Naive thymus-derived CD8-positive, alpha-beta T cell (primary cell): ENCODE measurements at places on chromosomes 5 and 9.

DNA sequence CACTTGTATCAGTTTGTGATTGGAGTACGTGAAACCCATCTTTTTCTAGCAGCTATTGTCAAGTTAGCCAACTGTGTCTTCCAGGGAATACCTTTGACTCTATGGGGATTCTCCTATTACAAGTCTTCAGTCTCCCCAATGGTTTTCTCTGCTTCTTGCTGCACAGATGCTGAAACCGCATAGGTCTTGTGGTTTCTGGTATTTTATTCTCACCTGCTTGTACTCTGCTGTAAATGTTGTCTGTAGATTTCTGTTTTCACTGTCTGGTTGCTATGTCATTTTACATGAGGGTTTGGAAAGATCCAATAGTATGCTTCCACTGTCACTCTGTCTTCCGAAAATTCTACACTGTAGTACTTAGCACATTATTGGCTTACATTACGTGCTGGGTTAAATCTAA, 1196.9 kb upstream of the C9orf72 start:
- no peaks in the 10 kb centered on the region for H3K27me3 ChIP-seq
- no peaks in the 10 kb centered on the region for H3K36me3 ChIP-seq
- H3K4me3 ChIP-seq, result no peak overlapping the region
- no peak overlapping the region for H3K27ac ChIP-seq
- no peaks in the 10 kb centered on the region for H3K4me1 ChIP-seq

DNA sequence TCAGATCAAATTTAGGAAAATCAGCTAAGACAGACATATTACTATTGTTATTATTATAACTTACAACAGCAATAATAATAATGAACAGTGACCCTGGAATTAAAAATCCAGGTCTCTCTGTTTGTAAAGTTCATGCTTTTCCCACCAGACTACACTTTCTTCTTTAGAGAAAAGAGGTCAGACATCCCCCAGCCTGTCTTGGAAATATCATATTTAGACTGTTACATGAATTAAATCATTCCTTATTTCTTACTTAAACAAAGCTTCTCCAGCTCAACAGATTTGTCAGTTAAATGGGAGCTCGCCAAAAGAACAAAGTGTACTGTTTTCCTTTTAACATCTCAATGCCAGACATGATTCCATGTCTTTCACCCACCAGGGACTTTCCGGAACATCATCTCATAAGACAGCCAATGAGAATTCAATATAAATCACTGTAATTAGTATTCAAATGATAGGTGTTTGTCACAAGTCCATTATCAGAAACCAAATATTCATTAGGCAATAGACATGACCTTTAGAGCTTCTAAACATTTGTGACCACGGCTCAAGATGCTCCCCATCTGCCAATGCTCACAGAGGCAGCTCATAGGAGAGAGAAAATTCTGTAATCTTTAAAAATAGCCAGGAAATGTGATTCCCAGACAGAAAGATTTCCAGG, 351.9 kb downstream of the ENC1 start:
- no peaks in the 10 kb centered on the region for H3K4me1 ChIP-seq
- no peak overlapping the region for H3K4me3 ChIP-seq
- peaks cover 8% of the 10 kb centered on the region for H3K27me3 ChIP-seq
- H3K27ac ChIP-seq, result no peak overlapping the region
- H3K36me3 ChIP-seq, result no peaks in the 10 kb centered on the region

DNA sequence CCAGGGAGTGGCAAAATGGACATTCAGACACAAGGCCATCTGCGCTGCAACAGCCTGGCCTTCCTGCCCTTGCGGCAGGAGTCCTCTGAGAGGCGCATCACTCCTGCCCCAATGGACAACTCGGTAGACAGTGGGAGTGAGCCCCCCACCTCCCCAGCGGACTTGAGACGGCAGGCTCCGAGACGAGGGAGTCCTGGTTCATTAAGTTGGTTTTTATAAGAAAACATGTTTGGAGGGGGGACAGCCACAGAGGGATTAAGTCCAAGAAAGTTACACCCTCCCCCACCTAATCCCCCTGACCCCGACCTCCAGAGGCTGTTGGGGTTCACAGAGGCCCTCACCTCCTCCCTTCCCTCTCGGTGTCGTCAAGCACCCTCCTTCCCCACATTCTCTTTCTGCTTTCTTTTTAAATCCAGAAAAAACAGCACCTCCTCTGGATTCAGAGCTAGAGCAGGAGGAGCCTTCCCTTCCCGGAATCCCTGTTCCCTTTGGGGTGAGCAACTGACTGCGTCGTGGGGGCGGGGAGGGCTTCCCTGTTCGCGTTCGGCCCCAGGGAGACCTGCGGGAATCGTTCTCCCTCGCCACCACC, 1.8 kb upstream of the EGR1 start:
- peak overlapping the region; percentile 90 for H3K4me3 ChIP-seq
- H3K4me1 ChIP-seq, result peaks cover 57% of the 10 kb centered on the region
- H3K27me3 ChIP-seq, result no peaks in the 10 kb centered on the region
- H3K27ac ChIP-seq, result peak overlapping the region; percentile 68

- no peaks in the 10 kb centered on the region for H3K27me3 ChIP-seq
- no peaks in the 10 kb centered on the region for H3K4me1 ChIP-seq
- H3K36me3 ChIP-seq, result no peaks in the 10 kb centered on the region
- H3K4me3 ChIP-seq, result no peak overlapping the region
- H3K27ac ChIP-seq, result no peak overlapping the region
Observed at GRCh38 chr5:73028991-73029595, 73.3 kb downstream of the FCHO2 start.

GRCh38 chr5:127804886-127805426, 101.8 kb downstream of the CCDC192 start:
- no peaks in the 10 kb centered on the region for H3K36me3 ChIP-seq
- no peak overlapping the region for H3K27ac ChIP-seq
- DNase-seq, result no peak
- no peak overlapping the region for H3K4me3 ChIP-seq
- peaks cover 9% of the 10 kb centered on the region for H3K27me3 ChIP-seq
- H3K4me1 ChIP-seq, result no peaks in the 10 kb centered on the region

GRCh38 chr5:133902511-133903118, 65.8 kb downstream of the C5orf15 start:
- no peak for DNase-seq
- no peak overlapping the region for H3K27ac ChIP-seq
- no peak overlapping the region for H3K4me3 ChIP-seq
- H3K36me3 ChIP-seq, result no peaks in the 10 kb centered on the region
- H3K4me1 ChIP-seq, result peaks cover 1% of the 10 kb centered on the region

- no peak for DNase-seq
- H3K27me3 ChIP-seq, result no peaks in the 10 kb centered on the region
- H3K36me3 ChIP-seq, result no peaks in the 10 kb centered on the region
- peak overlapping the region; percentile 67 for H3K27ac ChIP-seq
Observed at GRCh38 chr5:154397652-154398406, 48.0 kb upstream of the SAP30L start.

GRCh38 chr5:38922199-38922598, 76.4 kb downstream of the OSMR start:
- peaks cover 20% of the 10 kb centered on the region for H3K27me3 ChIP-seq
- H3K4me1 ChIP-seq, result no peaks in the 10 kb centered on the region
- DNase-seq, result peak; percentile 36
- no peak overlapping the region for H3K27ac ChIP-seq

DNA sequence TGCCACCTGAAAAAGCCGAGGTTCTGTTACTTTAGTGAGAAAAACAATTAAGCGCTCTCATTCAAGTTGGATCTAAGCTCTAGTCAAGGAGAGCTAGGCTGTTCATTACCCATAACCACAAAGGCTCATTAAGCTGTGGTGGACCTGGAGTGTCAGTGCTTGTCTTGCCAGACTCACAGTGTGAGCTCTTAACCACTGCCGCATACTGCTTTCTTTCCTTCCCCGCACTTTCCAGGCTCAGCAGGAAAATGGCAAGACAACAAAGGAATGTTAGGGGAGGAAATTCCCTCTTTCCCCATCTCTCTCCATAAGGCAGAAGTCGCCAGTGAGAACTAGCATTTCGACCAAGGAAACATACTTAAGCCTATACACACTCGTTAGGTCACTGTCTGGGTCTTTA, 467.3 kb downstream of the ENC1 start:
- H3K27ac ChIP-seq, result no peak overlapping the region
- DNase-seq, result no peak
- peaks cover 21% of the 10 kb centered on the region for H3K27me3 ChIP-seq
- H3K36me3 ChIP-seq, result no peaks in the 10 kb centered on the region
- H3K4me3 ChIP-seq, result no peak overlapping the region

- H3K27ac ChIP-seq, result no peak overlapping the region
- H3K4me1 ChIP-seq, result no peaks in the 10 kb centered on the region
- H3K27me3 ChIP-seq, result peaks cover 9% of the 10 kb centered on the region
- no peak for DNase-seq
- no peaks in the 10 kb centered on the region for H3K36me3 ChIP-seq
- H3K4me3 ChIP-seq, result no peak overlapping the region
Observed at GRCh38 chr5:39995990-39996389, 571.2 kb upstream of the DAB2 start.

- DNase-seq, result no peak
- no peak overlapping the region for H3K4me3 ChIP-seq
- H3K27ac ChIP-seq, result no peak overlapping the region
- no peaks in the 10 kb centered on the region for H3K36me3 ChIP-seq
- no peaks in the 10 kb centered on the region for H3K4me1 ChIP-seq
- H3K27me3 ChIP-seq, result no peaks in the 10 kb centered on the region
Observed at GRCh38 chr5:98102936-98103335, 670.5 kb upstream of the RGMB start.

DNA sequence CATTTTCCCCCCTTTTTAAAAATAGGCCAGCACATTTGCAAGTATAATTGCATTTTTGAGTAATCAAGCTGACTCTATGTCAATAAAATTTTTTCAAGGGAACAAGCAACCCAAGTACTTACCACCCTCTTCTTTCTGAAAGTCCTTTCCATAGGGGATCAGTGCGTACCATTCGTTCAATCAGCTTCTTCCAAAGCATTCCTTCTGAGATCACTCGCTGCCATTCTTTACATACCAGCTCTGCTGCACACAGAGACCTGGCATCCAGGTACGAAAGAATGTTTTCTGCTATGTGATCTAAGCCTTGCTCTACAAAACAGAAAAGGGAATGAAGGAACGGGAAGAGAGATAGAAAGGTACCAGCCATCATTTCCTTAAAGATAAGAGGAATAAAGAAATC, 106.6 kb downstream of the FBXW11 start:
- no peaks in the 10 kb centered on the region for H3K27me3 ChIP-seq
- H3K4me3 ChIP-seq, result no peak overlapping the region
- H3K36me3 ChIP-seq, result peaks cover 18% of the 10 kb centered on the region
- DNase-seq, result no peak
- H3K4me1 ChIP-seq, result peaks cover 24% of the 10 kb centered on the region

DNA sequence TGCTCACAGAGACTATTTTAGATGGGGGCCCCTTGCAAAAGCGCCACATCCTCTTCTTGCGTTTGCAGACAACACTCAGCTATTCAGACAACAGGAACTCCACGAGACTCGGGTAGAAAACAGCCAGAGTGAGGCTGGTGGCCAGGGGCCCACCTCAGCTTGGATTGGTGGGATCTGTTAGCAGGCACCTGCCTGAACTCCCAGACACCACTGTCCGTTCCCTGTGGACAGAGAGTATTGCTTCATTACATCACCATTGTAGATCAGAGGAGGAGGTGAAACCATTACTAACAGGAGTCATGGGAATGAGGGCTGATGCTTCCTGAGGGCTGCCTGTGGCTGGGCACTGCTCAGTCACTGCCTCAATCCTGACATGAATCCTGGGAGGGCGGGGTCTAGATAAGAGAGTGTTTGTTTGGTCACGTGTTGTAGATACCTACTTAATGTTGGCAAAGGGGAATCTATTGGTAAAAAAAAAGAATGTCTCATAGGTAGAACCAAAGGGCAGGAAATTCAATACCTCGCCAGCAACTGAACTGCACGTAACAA, 4.4 kb upstream of the RAPGEF1 start:
- H3K27ac ChIP-seq, result peak overlapping the region; percentile 92
- peak overlapping the region; percentile 80 for H3K4me3 ChIP-seq
- peaks cover 21% of the 10 kb centered on the region for H3K4me1 ChIP-seq
- no peaks in the 10 kb centered on the region for H3K27me3 ChIP-seq

GRCh38 chr9:36818965-36819870, 214.8 kb downstream of the PAX5 start:
- H3K4me1 ChIP-seq, result peaks cover 6% of the 10 kb centered on the region
- no peak for DNase-seq
- peaks cover 49% of the 10 kb centered on the region for H3K27me3 ChIP-seq
- no peaks in the 10 kb centered on the region for H3K36me3 ChIP-seq
- H3K27ac ChIP-seq, result no peak overlapping the region

DNA sequence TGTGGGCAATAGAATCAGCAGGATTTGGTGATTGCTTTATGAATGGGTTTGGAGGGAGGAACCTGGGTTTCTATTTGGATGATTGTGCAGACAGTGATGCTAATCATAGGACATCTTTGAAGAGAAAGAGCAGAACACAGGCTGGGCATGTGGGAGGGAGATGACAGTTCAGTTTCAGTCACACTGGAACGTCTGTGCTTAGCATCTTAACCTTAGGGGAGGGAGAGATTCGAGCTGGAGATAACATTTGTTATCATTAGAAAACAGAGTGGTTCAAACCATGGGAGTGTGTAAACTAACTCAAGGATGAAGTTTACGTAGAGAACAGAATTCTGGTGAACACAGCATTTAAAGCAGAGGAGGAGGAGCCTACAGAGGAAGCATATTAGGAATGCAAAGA, 138.6 kb upstream of the PPP2R2B start:
- H3K27me3 ChIP-seq, result peaks cover 14% of the 10 kb centered on the region
- no peak overlapping the region for H3K27ac ChIP-seq
- DNase-seq, result no peak
- peaks cover 5% of the 10 kb centered on the region for H3K36me3 ChIP-seq
- no peaks in the 10 kb centered on the region for H3K4me1 ChIP-seq

GRCh38 chr5:156178117-156178516, 148.8 kb upstream of the SGCD start:
- DNase-seq, result no peak
- H3K27me3 ChIP-seq, result peaks cover 1% of the 10 kb centered on the region
- no peaks in the 10 kb centered on the region for H3K36me3 ChIP-seq
- no peaks in the 10 kb centered on the region for H3K4me1 ChIP-seq

GRCh38 chr5:35884191-35884769, 27.6 kb downstream of the IL7R start:
- H3K4me3 ChIP-seq, result peak overlapping the region; percentile 21
- H3K36me3 ChIP-seq, result no peaks in the 10 kb centered on the region
- H3K27ac ChIP-seq, result peak overlapping the region; percentile 13
- no peak for DNase-seq

- no peak for DNase-seq
- no peak overlapping the region for H3K27ac ChIP-seq
- no peaks in the 10 kb centered on the region for H3K36me3 ChIP-seq
- H3K4me3 ChIP-seq, result no peak overlapping the region
Observed at GRCh38 chr5:23208959-23209431, 298.4 kb upstream of the PRDM9 start.
